ENCODE measurements at places on chromosomes 6 and 20.

- no peak for DNase-seq
Observed at GRCh38 chr20:61193164-61193563, 58.9 kb upstream of the CDH4 start.

GRCh38 chr20:38945012-38945411, 17.1 kb upstream of the DHX35 start:
- no peak for DNase-seq

DNA sequence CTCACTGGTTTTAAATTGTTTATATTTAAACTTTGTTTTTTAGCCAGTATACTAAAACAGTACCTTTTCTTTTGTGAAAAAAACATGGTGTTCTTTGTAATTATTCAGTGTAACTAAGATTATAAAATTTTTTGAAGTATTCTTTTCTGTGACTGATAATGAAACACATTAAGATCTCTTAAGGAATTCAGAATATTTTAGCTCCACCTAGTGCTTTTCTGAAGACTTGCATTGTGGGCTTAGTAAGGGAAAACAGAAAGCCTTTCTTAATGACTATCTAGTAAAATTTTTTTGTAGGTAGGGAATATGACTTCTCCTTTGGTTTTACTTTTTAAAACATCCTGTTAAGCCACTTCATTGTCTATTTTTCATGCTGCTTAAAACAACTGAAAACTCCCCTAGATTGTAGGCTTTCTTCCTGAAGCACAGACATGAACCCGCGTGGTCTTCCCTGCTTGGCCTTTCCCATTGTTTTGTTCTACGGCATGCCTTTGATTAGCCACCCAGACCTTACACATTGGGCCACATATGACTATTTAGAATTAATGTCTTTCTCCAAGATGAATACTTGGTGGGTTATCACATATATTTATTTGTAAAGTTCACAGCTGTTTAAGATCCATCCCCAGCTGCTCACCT, 72.1 kb downstream of the AFDN start:
- peak; percentile 31 for DNase-seq

DNA sequence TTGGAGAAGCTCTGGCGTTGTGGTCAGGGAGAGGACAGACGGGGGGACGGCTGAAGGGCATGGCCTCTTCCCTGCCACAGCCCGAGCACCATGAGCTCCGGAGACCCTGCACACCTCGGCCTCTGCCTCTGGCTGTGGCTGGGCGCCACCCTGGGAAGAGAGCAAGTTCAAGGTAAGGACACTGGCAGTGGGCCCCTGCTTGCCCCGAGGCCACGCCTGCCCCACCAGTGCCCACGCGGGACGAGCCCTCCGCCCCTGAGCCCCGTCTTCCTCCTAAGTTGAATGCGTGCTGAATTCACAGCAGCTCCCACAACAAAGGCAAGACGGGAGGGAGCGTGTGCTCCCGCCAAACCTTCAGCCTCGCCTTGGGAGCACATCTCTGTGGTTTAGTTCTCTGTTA, 2.0 kb downstream of the COL20A1 start:
- no peak for DNase-seq

DNA sequence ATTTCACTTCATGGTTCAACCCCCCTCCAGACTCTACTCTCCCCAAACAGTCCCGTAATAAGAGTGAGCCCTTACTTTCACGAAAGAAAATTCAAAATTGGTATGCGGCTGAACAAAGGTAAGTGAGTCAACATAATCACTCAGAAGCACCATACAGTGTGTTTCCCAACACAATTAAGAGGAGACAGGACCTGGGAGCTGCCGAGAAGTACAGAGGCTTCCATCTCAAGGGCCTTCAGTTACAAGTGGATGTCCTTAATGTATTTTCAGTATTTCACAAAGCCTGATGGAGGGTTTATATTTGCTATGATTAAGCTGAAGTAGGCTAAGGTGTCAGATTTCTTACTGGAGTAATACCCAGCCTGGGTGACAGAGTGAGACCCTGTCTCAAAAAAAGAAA, 51.1 kb downstream of the MYO6 start:
- no peak for DNase-seq

- no peak for DNase-seq
Observed at GRCh38 chr20:56626367-56627121, 2.6 kb upstream of the TFAP2C start.

DNA sequence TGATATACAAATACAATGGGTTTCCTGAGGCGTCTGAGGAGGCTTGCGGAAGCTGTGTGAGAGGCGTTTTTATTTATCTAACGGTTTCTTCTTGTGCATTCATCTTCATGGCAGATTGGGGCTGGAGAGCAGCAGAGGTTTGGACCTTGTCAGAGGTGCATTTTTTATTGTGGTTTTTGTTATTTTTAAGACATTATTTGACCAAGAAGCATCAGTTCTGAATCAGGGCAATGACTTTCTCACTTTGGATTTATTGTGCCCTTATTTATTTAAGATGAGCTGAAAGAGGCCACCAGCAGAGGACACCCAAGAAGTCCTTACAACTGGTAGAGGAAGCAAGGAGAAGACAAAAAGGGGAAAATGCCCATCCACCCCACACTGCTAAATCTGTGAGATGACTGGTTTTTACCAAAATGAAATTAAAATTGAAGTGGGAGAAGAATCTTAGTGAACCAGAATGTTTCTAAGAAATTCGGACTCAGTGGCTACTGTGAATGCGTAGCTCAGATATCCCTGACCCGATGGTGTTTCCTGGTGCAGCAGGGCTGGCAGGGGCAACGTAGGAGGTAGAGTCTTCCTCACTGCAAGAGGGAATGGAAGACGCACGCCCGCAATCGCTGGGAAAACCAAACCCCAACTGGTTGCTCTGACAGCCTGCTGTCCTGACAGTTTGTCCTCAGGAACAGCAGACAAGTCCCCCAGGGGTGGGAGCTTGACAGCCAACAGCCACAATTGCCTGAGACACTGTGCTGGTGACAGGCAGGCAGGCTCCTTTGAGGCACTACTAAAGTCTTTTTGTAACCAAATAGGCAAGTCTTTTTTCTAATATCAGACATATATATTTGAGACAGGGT, 14.2 kb downstream of the PRR18 start:
- DNase-seq, result no peak

GRCh38 chr20:58660855-58661597, 9.9 kb downstream of the STX16 start:
- DNase-seq, result no peak

DNA sequence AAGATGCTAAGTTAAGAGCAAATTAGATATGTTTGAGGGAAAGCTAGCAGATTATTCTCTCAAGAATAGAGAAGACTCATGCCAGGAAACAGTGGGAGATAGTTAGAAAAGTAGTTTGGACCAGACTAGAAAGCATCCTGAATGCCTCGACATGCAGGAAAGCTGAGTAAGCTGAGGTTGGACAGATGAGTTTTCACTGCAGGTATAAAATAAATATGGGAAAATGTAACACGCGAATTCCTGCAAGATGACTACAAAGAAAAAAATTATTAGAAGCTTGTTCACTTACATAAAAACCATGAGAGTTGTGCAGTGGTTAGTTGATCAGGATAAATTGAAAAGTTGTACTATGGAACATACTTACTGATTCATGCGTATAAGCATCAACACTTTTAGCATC, 484.2 kb upstream of the MANEA start:
- no peak for DNase-seq

- no peak for DNase-seq
Observed at GRCh38 chr20:58604128-58604881, 46.8 kb upstream of the STX16 start.

GRCh38 chr6:134593887-134594286, 276.0 kb upstream of the SGK1 start:
- no peak for DNase-seq

DNA sequence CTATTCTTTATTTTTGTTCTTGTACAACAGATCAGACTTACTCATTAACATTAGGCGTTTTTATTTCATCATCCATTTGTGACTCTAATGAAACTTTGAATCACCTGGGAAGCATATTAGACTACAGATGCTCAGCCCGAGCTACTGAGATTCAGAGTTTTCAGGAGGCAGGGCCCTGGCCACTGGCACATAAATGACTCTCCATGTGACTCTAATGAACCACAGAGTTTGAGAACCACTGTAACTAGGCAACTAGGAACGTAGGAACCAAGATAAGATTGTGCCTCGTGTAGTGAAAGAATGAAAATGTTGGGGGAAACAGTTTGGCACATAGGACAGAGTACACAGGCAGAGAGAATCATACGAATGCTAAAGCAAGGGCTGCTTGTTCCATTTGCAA, 405.9 kb upstream of the BTBD3 start:
- DNase-seq, result no peak

DNA sequence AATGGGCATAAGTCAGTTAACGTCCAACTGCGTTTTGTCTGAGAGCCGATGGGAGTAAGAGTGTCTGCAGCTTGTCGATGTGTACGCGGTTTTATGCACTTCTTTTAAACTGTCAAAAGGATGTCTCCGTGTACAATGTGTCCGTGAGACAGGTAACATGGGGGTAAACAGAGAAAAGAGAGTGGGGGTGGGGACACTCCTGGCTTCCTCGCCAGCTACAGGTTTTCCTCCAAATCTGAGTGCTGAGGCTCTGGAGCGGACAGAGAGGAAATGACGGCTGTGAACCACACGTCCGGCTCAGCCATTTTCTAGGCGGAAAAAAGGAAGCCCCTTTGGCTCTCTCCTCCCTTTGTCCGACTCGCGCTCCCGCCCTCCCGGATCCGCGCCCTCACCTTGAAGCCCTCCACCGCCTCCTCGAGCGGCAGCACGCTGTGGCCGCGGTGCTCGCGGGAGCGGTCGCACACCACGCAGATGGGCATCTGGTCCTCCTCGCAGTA, 916 bp downstream of the TRIM27 start:
- DNase-seq, result no peak

DNA sequence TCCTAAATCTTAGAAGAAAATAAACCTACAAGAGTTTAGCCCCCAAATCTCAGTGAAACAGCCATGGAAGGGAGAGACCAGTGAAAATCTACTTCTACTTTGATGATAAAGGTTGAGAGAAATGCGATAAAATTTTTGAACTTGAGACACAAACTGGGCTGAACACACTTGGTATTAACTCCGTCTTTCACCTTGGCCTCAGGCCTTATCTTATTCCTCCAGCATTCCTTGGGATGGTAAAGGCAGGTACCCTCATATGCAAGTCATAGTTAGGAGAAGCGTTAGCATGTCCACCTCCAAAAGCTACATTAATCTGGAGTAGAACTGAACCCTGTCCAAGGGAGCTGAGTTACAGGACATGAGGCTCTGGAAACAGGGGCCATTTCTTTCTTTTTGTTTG, 1.2 kb upstream of the SPTLC3 start:
- no peak for DNase-seq

- DNase-seq, result no peak
Observed at GRCh38 chr6:54813892-54814291, 32.7 kb upstream of the FAM83B start.

DNA sequence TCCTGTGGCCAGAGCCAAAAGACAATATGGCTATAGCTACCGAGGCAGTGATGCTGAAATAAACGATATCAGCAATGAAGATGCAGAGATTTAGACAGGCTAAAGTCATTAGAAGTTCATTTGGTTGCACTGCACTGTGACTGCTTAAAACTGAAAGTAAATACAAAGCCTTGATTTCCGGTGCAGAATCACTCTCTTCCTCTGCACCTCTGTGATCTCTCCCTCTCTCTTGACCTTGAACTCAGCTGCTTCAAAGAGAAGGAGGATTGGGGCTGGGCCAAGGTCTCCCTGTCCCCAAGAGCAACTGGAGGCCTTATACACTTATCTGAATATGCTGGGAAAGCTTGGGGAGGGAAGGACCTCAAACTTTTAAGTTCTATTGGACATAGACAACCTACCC, 34.6 kb upstream of the SPACA1 start:
- no peak for DNase-seq

GRCh38 chr6:33583591-33584155, 3.6 kb upstream of the BAK1 start:
- no peak for DNase-seq

DNA sequence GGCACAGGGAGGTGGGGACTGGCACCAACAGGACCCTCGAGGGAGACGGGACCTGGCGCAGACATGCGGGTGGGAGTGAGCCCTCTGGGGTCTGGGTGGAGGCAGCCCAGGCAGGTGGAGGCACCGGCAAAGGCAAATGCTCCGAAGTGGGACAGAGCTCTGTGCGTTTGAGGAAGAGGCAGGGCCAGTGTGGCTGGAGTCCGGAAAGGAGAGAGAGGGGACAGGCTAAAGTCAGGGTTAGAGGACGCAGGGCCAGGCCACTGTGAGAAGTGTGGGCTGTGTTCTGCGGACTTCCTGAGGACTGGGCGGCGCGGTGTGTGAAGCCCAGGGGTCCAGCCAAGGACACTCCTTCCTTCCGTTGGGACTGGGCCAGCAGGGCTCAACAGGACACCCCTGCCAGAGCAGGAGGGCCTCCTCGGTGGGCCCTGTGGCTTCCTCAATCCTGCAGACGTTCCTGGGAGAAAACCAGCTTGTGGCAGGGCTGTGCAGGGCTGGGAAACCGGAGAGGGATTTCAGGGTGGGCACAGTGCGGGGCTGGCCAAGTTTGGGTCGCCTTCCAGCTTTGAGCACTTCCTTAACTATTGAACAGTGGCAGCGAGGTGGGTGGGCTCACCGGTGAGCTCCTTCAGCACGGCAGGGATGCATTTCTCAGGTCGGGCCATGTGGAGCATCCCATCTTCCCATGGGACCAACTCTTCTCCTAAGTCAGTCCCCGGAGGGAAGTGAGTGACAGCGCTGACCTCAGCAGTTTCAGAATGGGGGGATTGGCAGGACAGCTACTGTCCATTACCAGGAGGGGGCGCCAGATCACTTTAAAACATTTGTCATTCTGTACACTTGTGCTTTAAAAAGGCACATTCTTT, 22.5 kb downstream of the MOCS3 start:
- peak; percentile 25 for DNase-seq

- no peak for DNase-seq
Observed at GRCh38 chr20:42173440-42173839, 555.3 kb upstream of the CHD6 start.

DNA sequence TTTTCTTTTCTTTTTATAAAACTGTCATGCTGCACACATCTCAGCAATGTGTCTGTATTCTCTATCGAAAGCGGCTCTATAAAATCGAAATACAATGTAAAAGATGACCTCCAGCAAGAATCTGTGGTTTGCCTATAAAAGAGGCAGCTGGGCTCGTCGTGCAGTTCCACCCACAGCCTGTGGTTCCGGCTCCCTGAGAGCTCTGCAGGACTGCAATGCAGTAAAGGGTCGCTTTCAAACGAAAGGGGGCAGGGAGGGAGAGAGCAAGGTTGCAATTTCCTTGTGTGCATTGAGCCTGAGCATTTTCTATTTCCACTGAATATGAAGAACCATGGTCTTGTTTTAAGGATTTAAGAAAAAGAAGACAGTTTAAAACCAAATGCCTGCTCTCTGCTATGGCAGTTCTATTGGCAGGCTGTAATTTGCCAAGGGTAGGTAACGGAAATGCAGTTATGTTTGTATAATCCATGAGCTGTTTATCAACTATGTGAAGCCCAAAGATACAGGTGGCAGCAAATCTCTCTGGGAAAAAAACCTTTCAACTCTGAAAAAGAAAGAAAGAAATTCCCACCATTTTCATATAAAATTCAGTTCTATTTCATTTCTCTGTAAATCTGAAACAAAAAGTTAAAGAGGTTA, 236.5 kb downstream of the HACE1 start:
- DNase-seq, result no peak

DNA sequence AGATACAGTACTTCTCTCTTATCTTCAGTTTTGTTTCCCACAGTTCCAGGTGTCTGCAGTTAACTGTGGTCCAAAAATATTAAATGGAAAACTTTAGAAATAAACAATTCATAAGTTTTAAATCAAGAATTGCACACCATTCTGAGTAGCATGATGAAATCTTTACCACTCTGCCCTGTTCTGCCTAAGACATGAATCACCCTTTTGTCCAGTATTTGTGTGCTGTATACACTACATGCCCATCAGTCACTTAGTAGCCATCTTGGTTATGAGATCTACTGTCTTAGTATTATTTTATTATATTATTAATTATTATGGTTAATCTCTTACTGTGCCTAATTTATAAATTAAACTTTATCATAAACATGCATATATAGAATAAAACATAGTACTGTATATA, 279.0 kb downstream of the OGFRL1 start:
- DNase-seq, result no peak
